ENCODE measurements at places on chromosomes 2 and 18.

DNA sequence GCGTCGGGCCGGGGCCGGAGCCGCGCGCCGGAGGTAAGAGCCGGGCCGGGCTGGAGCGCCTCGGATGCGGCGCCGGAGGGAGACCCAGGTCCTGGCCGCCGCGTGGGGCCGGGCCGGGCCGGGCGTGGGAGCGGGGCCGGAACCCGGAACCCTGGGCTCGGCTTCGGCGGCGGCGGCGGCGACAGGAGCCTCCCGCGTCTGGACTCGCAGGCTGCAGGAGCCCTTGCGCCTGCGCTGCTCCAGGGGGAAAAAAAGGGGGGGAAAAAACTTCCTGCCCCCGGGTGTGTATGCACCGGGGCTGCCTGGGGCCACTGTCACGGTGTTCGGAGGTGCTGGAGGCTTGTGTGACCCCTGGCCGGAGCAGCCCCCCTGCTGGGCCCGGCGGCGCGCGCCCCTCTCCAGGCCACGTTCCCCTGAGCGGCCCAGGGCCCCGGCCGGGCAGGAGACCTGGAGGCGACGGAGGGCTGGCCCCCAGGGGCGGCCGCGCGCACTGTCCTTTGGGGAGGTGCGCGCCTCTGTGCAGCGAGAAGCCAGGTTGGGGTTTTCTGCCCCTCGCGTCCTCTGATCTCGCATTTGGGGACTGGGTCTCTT lies 864 bp downstream of the KLHL29 start:
- DNase-seq: no peak

DNA sequence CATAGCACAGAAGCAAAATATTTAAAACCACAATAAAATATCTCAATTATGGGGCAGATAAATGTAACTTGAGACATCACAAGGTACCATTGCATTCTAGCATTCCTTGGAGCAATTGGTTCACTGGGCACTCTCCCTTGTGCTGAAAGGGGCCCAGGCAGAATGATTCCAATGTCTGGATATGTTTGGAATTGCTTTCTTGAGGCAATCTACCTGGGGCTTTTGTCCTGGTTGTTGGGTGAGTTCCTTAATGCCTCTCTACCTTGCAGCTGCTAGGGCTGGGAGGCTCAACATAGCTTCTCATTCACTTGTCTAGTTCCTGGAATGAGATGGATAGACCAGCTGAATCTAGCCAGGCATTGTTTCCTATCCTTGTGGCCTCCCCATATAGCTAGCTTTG lies 539.6 kb upstream of the FSHR start:
- no peak for DNase-seq

GRCh38 chr2:159892990-159893810 lies 95.2 kb upstream of the CD302 start:
- DNase-seq: no peak

DNA sequence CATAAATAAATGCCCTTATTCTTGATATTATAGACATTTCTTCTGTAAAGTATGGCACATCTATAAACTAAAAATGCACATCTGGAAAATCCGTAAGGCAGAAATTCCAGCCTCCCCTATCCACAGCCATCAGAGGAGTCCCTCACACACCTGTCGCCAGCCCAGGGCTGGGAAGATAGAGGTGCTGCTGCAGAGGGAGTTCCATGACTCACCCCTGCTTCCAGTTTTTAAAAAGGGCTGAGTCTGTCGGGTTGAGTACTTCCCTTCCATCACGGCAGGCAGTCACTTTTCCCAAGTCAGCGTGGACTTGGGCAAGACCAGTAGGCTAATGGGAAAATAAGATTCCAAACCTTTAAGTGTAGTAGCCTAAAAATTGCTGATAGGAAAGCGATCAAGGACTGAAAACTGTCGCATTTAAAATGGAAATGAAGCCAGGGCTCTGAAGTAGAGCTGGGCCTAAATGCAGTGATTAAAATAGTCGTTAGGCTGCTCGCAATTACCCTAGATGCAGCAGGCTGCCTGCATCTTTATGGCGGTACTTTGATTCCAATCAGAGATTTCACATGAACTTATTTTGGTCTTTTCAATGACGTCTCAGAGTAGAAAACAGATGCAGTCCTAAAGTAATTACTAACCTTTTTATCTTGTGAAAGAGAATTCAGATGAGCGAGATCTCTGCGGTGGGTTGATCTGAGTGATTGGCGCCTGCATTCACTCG lies 280.5 kb downstream of the AGAP1 start:
- no peak for DNase-seq

- DNase-seq: no peak
These were observed 6.9 kb downstream of the OTX1 start for GRCh38 chr2:63057249-63058143.

DNA sequence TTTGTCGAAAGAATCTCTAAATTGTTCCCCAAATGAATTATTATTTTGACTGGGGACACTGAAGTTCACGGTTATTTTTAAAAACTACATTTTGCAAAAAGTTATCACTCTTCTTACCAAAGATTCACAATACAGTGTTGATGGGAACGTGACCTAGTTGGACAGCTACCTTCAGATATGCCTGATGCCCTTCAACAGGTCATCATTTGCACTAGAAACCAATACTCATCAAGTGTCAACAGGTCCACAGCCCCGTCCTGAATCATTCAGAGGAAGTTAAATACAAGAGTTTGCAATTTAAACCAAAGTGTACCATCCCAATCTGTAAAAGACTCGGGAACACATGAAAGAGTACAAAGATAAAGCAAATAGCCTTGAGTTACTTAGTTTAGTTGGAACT lies 28.3 kb downstream of the BCL2 start:
- no peak for DNase-seq

- no peak for DNase-seq
These were observed 200.2 kb downstream of the RIT2 start for GRCh38 chr18:42915299-42915698.

- no peak for DNase-seq
These were observed 160.6 kb downstream of the GALNT3 start for GRCh38 chr2:165633431-165633830.

DNA sequence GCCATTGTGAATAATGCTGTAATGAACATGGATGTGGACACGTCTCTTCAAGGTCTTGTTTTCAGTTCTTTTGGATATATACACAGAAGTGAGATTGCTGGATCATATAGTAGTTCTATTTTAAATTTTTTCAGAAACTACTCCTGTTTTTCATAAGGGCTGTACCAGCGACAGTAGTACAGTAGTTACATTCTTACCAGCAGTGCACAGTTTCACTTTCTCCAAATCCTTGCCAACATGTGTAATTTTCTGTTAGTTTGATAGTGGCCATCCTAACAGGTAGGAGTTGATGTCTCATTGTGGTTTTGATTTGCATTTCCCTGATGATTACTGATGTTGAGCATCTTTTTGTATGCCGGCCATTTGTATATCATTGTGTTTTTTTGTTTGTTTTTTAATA lies 81.7 kb downstream of the EPC2 start:
- DNase-seq: no peak

- no peak for DNase-seq
These were observed 74.0 kb upstream of the SESTD1 start for GRCh38 chr2:179338681-179339080.

DNA sequence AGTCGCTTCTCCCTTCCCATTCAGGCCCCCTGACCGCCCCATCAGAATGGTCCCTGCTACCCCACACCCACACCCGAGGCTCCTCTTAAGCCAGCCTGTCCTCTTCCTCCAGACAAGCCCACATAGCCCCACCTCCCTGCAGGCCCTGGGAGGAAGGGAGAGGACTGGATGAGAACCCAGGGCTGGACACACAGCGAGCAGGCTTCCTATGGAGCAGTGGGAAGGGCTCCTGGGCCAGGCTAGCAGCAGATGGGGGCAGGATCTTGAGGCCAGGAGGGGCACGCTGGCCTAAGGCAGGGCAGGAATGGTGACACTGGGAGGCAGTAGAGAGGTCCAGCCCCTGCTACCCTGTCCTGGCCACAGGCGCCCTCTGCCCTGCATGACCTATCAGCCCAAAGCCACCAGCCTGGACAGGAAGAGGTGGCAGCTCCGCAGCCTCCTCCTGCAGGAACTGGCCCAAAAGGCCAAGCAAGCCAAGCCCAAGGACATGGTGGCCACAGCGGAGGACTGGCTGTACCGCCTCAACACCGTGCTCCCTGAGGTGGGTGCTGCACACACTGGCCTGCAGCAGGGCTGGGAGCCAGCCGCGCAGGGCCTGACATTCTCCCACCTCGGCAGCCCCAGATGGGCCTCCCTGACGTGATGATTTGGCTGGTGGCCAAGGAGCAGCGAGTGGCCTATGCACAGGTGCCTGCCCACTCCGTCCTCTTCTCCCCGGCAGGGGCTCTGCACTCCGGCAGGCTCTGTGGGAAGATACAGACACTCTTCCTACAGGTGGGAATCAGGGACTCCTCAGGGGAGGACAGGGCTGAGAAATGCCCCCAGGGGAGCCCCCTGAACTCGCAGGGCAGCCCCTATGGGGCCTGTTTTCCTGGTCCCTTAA lies 43.3 kb downstream of the FER1L5 start:
- no peak for DNase-seq

DNA sequence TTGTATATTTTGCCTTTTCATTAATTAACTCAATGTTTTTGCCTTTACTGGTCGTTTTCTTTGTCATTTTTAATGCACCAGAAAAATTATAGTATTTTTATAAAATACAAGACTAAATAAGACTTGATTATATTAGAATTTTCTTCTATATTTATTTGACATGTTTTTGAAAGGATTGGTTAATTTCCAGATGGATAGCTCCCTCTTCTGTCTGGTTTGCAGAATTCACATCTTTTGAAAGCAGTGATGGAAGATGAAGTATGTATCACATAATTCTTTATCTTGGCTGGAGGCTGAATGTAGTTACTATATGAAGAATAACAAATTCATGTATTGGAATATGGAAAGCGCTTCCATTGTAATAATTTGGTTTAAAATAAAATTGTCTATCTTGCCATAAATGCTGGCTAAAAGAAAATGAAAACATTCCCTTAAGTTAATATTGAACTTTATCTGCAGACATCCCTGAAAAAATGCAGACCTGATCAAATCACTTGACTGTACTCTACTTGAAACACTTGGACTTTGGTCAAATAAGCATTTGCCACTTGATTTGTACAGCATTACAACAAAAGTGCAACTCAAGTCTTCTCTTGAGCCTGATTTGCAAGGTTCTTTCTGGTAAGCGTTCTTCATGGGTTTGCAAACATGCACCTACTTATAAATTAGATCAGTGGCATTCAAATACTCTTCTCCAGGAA lies 86.3 kb upstream of the EFEMP1 start:
- peak; percentile 55 for DNase-seq

GRCh38 chr18:44508474-44508873 lies 172.2 kb upstream of the SETBP1 start:
- DNase-seq: no peak

GRCh38 chr18:77255426-77256105 lies 5.9 kb downstream of the GALR1 start:
- no peak for DNase-seq

DNA sequence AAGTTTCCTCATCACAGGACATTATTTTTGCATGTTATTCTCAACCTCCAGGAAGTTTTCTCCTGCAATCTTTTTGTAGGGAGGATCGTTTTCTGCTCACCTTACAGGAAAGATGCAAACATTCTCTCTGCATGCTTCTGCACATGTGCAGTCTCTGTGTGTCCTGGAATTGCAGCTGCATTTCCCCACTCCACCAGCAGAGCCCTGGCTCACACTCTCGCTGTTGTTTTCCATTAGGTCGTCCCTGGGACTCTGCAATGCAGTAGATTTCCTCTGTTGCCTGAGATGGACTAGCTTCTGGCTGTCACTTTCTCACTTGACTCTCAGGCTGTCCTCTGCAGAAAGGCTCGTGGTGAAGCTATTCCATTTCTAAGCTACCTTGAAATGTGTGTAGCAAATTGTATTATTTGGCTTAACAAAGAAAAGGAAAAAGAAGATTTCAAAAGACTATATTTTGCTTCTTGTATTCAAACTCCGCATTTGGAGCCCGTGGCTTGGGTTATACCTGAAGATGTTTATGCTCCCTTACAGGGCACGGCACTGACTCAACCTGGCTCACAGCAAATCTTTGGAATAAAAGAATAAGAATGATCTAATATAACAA lies 346.7 kb downstream of the RAD51AP2 start:
- DNase-seq: peak; percentile 11

DNA sequence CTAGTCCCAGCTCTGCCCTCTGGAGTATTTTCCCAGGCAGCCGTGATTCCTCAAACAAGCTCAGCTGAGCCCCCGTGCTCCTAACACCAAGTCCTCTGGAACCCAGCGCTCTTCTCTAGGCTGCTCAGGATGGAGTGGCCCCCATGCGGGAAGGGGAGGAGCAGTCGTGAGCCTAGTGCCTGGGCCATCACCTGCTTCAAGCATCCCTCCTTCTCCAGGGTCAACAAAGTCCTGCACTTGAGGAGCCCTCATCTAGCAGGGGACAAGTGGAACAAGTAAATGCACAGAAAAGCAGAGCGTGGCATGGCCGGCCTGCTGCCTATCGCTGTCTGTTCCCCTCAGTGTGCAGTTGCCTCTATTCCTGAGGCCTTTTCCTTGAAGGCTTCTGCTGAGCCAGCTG lies 168.6 kb downstream of the INHBB start:
- no peak for DNase-seq

DNA sequence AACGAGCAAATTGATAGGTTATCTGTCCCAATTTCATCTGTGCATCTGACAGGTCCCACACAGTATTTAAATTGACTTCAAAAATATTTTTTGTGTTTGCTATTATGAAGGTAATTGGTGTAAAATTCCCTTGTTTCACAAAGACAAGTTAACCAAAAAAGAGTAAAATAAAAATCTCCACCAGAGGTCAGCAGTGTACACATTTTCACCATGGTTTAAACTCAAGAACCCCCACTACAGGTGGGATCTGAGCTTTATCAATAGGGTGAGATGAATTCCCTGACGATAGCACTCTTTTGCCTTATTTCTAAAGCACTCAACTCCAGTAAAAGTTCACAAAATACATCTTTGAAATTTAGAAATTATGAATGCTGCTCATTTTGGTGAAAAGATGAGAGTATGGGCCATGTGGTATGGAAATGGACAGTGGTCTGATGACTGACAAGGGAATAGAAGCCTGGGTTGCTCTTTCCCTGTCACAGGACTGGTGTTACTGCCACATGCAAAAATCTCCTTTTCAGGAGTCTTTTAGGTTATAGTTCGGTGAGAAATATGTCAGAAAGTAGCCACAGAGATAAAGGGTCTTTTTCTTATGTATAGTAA lies 68.0 kb downstream of the SERPINB8 start:
- peak; percentile 9 for DNase-seq

GRCh38 chr2:136238286-136239078 lies 120.5 kb upstream of the CXCR4 start:
- DNase-seq: peak; percentile 53

Measured in small intestine (tissue), 16 donors.